ENCODE measurements at places on chromosomes 4 and X. TPM values are rescaled to one million over a fixed set of nuclear protein-coding genes. Genes with fewer than 3 reads are reported as not detected.

GRCh38 chr4:152079543-152080293, 318.9 kb upstream of the GATB start:
- DNase-seq = no peak

- DNase-seq = no peak
These were observed 144.7 kb downstream of the ZAR1 start for GRCh38 chr4:48634688-48635308.

DNA sequence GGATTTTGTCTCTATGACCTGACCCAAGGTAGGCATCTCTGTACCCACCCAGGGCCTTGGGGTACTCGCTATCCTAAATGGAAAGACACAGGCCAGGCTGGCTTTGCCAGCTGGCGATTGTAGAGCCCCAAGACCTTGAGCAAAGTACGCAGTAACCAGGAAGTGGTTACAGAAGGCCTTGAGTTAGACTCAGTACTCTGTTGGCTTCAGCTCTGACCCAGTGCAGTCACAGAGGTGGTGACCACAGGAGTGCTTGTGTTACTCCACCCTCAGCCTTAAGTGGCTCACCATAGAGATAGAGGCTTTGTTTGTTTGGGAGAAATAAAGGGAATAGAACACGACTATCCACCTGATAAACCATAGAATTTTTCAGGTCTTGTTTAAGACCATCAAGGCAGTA, 880.5 kb upstream of the POU3F4 start:
- no peak for DNase-seq

DNA sequence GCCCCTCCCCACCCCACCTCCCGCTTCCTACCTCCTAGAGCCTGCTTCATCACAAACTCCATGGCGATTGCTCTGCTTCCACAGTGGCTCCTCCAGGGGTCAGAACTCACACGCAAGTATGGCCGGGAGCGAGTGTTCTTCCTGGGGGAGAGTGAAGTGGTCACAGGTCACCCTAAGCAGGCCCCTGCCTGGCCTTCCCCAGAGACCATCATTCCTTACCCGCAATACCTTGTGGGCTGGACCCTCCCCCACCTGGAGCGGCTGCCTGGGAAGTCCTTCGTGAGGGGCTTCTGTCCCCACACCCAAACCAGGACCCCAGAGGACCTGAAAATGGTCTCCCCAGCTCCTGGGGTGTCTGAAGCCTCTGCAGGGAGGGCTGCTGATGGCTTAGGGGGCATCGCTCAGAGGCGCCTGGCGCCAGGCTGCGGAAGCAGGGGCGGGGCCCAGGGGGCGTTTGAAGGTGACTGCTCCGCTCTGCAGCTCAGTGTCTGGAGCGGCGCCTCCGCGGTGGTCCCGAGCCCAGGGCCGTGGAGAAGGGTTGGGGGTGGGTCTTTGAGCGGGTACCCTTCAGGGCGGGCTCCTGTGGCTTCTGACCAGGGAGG, 1.4 kb downstream of the CPLX1 start:
- no peak for DNase-seq

- no peak for DNase-seq
These were observed 1341.5 kb upstream of the IGFBP7 start for GRCh38 chr4:58451707-58452106.

- no peak for DNase-seq
These were observed 130.8 kb downstream of the COL4A6 start for GRCh38 chrX:108307132-108308085.

The HSFX3 gene
- not detected for total RNA-seq

The NPY5R gene
- not detected for total RNA-seq

The CPLX1 gene
- total RNA-seq = 4.6 TPM

The CYSLTR1 gene
- total RNA-seq = 0.68 TPM
